Right hindlimb (tissue), 1 donor: ENCODE measurements at places on chromosomes 13 and 19.
A peak's percentile ranks its signal among the peaks of the same experiment; 100 is the strongest.

- peak; percentile 83 for DNase-seq
Observed at GRCh38 chr19:48719263-48720171, at the start of gene MAMSTR. Gene MAMSTR (minus strand): TSS chr19:48719725. CDS start chr19:48719031, 694 bp downstream.

DNA sequence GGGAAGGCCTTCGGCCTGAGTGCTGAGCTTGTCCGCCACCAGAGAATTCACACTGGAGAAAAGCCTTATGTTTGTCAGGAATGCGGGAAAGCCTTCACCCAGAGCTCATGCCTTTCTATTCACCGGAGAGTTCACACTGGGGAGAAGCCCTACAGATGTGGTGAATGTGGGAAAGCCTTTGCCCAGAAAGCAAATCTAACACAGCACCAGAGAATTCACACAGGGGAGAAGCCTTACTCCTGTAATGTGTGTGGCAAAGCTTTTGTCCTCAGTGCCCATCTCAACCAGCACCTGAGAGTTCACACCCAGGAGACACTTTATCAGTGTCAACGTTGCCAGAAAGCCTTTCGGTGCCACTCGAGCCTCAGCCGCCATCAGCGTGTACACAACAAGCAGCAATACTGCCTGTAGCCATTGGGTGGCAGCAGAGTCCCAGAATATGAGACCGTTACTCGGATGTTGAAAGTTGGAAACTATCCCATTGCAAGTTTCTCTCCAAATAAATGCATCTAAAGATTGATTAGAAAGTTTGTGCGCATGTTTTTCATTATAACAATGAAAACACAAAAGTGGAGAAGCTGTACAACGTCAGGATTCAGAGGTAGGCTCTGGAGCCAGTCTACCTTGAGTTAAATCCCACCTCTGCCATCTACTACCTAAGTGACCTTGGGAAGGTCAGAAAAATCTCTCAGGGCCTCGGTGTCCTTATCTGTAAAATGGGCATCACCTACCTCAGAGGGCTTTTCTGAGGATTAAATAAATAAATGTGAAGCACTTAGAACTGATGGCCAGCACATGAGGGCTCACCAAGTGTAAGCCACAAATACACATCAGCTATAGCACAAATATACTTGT is 21.1 kb downstream of the ZNF473 start:
- peak; percentile 38 for DNase-seq

GRCh38 chr19:36051637-36052036 is 2.4 kb downstream of the THAP8 start:
- no peak for DNase-seq

DNA sequence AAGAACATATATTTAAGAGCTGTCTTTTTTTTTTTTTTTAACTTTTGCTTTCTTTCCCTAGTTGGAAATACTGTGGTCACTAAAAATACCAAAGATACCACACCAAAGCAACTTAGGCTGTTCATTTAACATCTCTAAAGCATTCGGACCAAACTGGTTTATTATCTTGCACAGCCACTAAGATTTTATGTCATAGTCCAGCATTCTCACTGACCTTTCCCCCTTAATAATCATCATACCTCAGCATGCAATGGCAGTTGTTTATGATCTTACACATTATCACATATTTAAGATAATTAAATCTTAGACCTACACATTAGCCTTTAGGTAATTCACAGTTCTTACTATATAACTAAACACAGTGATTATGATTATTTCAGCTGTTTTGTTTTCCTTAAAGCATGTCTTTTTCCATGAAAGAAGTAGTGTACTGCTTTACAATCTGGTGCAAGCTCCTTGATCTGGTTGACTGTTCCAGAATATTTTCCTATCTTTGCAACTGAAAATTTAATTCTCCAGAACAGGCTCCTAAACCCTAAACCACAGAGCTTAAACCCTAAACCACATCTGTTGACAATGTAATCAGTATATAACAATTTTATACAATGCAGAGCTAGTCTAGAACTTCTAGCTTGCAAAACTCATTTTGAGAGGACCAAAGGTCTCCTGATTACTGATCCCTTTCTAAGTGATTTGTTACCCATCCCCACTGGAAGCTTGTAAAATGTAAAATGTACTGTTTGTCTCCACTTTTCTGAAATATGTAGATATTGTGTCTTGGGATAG is 74.2 kb downstream of the CDK8 start:
- DNase-seq = no peak

GRCh38 chr19:55694241-55694655 is 19.2 kb downstream of the EPN1 start:
- DNase-seq = no peak

GRCh38 chr13:50709058-50709457 is 134.4 kb downstream of the DLEU7 start:
- DNase-seq = no peak

DNA sequence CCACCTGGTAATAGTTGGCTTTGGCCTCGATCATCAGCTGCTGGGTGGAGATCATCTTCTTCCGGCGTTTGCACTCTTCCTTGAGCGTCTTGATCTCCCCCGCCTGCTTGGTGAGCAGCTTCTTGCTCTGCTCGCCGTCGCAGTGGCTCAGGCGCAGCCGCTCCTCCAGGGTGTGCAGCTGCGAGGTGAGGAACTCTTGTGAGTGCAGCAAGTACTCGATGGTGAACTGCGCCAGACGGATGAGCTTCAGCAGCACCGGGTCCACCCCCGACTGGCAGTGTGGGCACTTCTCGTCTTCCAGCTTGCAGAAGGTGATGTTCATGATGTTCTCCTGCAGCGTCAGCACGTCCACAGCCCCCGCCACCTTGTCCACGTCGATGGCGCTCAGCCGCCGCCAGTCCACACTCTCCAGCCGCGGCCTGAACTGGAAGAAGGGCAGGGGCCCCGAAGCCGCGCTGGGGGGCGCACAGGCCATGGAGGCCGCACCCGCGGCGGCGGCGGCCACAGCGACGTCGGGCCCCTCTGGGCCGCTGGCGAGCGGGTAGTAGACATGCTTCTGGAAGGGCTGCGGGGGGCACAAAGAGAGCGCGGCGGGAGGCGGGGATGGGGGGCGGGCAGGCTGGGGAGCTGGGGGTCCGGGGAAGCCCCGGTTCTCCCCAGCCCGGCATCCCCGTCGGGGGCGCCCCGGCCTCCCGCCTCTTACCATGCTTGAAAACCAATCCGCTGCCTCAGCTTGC is 3.0 kb downstream of the DZIP1 start:
- peak; percentile 31 for DNase-seq

DNA sequence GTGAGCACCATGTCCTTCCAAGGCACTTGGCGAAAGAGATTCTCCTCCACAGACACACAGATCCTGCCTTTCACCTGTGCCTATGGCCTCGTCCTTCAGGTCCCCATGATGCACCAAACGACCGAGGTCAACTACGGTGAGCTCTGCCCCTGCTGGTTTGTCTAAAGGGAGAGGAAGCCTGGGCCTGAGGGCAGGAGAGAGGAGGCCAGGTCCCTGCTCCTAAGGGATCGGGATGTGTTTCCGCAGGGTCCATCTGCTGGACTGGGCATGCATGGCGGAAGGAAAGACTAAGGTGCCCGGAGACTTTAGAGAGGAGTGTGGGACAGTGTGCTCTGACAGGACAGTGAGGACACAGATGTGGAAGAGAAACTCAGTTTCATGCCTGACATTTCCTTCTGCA is 7.6 kb downstream of the SERPINE3 start:
- no peak for DNase-seq

GRCh38 chr13:104595511-104595910 is 1529.3 kb upstream of the SLC10A2 start:
- DNase-seq = no peak

GRCh38 chr19:42271045-42271419 is 2.0 kb downstream of the CIC start:
- DNase-seq = no peak

GRCh38 chr13:28468023-28468915 is 26.7 kb downstream of the FLT1 start:
- DNase-seq = no peak

- no peak for DNase-seq
Observed at GRCh38 chr13:111514610-111515306, 194.3 kb downstream of the TEX29 start.

- DNase-seq = no peak
Observed at GRCh38 chr13:112438515-112438914, 62.4 kb downstream of the SPACA7 start.

DNA sequence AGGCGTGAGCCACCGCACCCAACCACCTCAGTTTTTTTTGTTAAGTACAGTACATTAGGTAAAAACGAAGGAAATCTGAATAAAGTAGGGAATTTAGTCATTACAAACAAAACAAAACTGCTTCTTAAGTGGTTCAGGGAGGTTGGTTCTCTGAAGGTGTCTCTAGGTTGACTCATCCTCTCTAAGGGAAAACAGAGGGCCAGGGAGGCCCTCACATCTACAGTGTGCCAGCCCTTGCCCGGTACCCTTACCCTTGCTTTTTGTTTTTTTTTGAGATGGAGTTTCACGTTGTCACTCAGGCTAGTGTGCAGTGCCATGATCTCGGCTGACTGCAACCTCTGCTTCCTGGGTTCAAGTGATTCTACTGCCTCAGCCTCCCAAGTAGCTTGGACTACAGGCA is 17.2 kb upstream of the JUND start:
- DNase-seq = no peak

DNA sequence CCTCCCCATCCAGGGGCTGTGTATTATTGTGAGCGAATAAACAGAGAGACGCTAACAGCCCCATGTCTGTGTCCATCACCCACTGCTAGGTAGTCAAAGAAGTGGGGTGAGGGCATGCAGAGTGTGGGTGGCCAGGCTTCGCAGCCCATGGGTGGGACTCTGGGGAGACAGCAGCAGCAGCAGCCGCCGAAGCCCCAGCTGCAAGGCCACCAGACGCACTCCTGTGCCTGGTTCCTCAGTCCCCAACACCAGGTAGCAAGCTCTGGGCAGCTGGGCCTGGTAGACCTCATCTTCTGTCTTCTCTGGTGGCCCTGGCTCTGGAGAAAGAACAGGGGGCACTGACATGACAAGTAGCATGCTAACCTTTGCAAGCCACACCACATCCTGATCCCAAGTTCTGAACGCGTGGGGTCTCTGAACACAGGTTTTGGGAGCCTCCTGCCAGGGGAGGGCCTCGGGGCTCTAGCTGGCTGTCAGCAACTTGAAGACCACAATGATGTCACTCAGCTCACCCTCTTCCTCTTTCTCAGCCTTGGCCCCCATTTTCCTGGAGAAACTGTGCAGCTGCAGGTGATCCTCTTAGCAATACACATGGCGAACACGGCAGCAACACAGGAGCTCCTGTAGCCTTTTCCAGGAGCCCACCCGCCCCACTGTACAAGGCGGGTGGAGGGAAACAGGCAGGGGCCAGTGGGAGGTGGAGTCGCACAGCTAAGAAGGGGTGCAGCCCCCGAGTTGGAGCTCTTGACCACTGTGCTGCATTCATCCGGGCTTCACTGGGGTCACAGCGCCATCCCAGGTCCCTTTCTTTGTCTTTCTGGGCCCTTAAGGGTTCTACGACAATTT is 5.8 kb downstream of the FUZ start:
- DNase-seq = no peak
